ENCODE measurements at places on chromosomes 12 and 14. TPM values are rescaled to one million over a fixed set of nuclear protein-coding genes. Genes with fewer than 3 reads are reported as not detected.

Gene SLC41A2
- total RNA-seq = 16.8 TPM

Gene RASAL1
- total RNA-seq = not detected

Gene GYS2
- not detected for total RNA-seq

Gene FCF1
- total RNA-seq = 22.5 TPM

Gene FBRSL1
- 3.9 TPM for total RNA-seq

Gene NEMP1
- total RNA-seq = 10.0 TPM

Gene LRCOL1
- total RNA-seq = not detected

Gene MMP14
- 327 TPM for total RNA-seq

Gene STON2
- not detected for total RNA-seq

Gene RND1
- total RNA-seq = not detected

Gene TRHDE
- total RNA-seq = 20.9 TPM

Gene C12orf56
- 0.86 TPM for total RNA-seq

Gene SLC17A8
- not detected for total RNA-seq

Gene SLC22A17
- 14.8 TPM for total RNA-seq

Gene CLEC4A
- 0.32 TPM for total RNA-seq

Gene GPR162
- total RNA-seq = 2.6 TPM

Gene MYF5
- total RNA-seq = not detected

Gene NKX2-1
- total RNA-seq = not detected

Gene OR4E2
- not detected for total RNA-seq

Gene EPYC
- not detected for total RNA-seq

Gene RNASE1
- total RNA-seq = not detected

Gene KRT77
- total RNA-seq = not detected

Gene NID2
- 259 TPM for total RNA-seq

Gene DNAI7
- not detected for total RNA-seq

Gene SERPINA9
- not detected for total RNA-seq

Gene PPP4R4
- total RNA-seq = under 0.01 TPM

Gene MFAP5
- 4.8 TPM for total RNA-seq

Gene CCDC175
- not detected for total RNA-seq

Gene TMEM132D
- not detected for total RNA-seq

Gene RIPK3
- total RNA-seq = 0.32 TPM

Gene SYCP3
- under 0.01 TPM for total RNA-seq

Gene KRT5
- 0.32 TPM for total RNA-seq

Gene NAV3
- 96.3 TPM for total RNA-seq

Gene FBLN5
- 77.7 TPM for total RNA-seq

Gene KLHL33
- total RNA-seq = 0.43 TPM

Gene ZDHHC22
- not detected for total RNA-seq

Gene OVCH1
- under 0.01 TPM for total RNA-seq

Gene KRT8
- total RNA-seq = 57.0 TPM

Gene SERPINA12
- not detected for total RNA-seq

Gene INHBE
- total RNA-seq = 1.7 TPM

Data from fibroblast of villous mesenchyme (primary cell).